ENCODE measurements at places on chromosomes 2 and 18.

DNA sequence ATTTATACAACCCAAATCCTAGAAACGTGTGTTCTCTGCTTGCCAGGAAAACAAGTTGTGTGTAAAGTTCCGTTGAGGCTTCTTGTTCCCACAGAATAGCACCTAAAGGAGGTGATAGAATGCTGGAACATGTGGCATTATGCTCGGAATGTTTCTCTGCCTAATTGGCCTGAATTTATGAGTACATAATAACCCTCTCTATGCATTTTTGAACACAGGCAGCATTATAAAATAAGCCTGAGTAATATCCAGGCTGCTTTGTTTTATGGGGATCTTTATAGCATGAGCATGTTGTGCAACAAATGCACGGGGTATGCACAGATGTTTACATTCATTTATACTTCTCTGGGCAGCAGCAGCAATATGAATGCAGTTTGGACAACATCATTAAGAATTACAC lies 385.7 kb downstream of the MBD2 start:
- DNase-seq: no peak

DNA sequence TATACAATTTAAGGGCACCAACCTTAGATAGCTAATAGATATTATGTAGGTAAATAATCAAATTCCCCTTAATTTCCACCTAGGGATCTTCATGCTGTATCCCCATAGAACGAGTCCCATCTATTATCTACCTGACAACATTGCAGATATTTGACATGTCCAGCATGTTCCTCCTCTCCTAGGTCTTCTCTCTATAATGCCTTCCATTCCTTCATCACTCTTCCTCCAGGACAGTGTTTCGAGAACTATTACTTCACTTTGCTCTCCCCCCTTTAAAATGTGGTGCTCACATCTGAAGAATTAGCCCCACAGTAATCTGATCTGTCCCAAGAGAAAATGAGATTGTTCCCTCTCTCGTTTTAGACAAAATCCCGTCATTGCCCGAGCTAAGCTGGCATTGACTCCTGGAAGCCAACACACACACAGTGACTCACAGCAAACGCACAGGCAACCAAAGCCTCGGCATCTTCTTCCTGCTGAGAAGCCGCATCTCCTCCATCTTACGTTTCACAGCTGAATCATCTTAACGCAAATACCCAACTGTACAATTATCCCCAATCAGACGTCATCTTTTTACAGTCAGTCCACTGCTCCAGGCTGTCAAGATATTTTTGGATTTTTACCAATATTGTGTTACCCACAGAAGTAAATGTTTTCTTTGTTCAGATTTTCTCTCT lies 162.9 kb upstream of the AGAP1 start:
- no peak for DNase-seq

DNA sequence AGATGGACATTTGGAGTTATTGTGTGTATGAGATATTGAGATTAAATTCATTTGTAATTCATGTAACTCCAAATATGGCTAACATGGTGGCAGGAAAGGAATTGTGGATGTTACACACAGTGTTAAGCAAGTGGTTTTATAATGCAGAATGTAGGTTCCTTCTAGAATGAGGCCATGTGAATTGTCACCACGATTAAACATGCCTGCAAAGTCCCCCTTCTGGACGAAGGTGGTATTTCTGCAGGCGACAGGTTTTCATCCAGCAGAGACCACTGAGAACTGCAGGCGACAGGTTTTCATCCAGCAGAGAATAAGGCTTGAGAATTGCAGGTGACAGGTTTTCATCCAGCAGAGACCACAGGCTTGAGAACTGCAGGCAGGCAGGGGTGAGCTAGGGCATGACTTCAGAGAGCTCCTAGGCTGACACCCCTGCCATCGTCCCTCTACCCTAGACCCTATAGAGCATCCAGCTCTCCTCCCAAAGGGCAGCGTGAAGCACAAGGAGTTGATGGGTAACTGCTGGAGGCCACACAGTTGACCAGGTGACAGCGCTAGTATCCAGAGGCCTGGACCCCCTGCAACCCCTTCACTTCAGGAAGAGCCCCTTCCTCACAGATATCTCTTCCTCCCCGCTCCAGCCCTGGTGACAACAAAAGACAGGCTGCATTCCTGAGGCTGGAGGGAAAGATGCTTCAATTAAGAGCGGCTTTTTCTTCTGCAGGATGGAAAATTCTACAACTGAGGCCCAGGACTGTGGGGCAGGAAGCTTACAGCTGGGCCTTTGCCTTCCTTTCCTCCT lies 175.8 kb downstream of the LOXHD1 start:
- peak; percentile 40 for DNase-seq

DNA sequence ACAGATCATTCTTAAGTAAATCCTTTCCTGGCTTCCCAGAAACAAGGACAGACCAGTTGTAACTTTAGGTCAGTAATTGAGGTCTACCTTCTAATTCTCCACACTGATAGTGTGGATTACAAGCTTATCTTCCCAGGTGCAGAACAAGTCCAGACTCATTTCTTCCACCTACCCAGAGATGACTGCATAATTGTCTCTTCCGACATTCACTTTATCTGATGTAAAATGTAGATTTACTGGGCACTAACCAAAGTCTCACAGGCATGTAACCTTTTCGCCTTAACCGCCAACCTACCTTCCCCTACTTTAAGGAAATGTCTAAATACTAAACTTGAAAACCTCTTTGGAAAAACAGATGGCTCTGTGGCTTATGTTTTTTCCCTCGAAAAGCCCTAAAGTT lies 96.2 kb downstream of the NCK2 start:
- no peak for DNase-seq

GRCh38 chr18:77884454-77884853 lies 634.8 kb downstream of the GALR1 start:
- DNase-seq: no peak

DNA sequence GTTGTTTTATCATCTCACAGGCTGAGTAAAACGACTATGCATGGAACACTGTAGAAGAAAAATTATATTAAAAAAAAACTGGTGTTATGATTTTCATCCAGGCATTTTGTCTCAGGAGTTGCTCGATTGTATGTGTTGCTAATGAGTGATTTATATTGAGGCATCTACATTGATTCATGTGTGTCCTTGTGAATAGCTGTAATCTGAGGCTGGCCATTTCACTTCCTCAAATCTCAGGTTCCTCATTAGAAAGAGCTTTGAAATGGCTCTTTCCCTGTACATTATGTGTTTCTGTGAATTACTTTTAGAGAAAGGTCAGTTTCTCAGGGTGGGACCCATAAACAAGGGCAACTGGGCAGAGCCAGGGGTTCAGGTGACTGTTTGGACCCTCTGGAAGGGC lies 2.3 kb downstream of the IL18R1 start:
- no peak for DNase-seq

- DNase-seq: no peak
Observed at GRCh38 chr2:240501531-240501991, 56.2 kb downstream of the ANKMY1 start.

- no peak for DNase-seq
Observed at GRCh38 chr18:73670524-73670923, 477.1 kb downstream of the FBXO15 start.

GRCh38 chr2:117917223-117917917 lies 96.5 kb downstream of the CCDC93 start:
- no peak for DNase-seq

GRCh38 chr2:44736270-44736942 lies 205.1 kb upstream of the SIX3 start:
- no peak for DNase-seq

GRCh38 chr18:44835703-44836102 lies 155.0 kb downstream of the SETBP1 start:
- no peak for DNase-seq

- no peak for DNase-seq
Observed at GRCh38 chr2:101558740-101559525, 84.0 kb upstream of the RFX8 start.

DNA sequence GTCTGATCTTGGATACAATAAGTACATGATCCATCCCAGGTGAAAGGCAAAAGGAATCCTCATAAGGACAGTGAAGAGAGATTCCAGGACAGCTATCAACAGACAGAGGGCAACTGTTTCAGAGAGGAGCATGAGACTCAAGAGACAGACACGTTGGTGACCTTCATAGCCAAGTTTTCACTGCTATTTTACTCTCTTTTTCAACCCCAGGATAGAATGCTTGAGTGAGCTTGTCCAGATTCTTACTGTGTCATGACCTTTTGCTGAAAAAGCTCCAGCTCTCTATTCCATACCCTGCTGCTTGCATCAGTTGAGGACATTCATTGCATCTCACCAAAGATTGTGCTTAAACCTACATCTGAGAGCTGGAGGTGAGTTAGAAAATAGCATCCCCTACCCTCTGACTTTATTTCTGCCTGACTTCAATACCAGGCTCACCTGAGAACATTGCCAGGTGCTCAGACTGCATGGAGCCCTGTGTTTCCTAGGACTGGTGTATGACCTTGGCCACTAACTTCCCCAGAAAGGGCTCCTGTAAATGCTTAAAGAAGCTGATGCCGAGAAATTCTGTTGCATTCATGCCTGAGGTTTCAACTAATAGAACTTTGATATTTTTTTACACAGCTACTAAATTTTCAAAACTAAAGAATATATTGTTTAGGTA lies 70.4 kb upstream of the TMEM17 start:
- DNase-seq: no peak

GRCh38 chr18:47838396-47838795 lies 92.1 kb downstream of the SMAD2 start:
- no peak for DNase-seq

- DNase-seq: no peak
Observed at GRCh38 chr2:165897726-165898125, 55.9 kb downstream of the TTC21B start.

GRCh38 chr18:76633588-76634269 lies 138.7 kb upstream of the ZNF516 start:
- DNase-seq: no peak

GRCh38 chr2:119178776-119179175 lies 20.2 kb upstream of the C1QL2 start:
- DNase-seq: no peak

- DNase-seq: no peak
Observed at GRCh38 chr2:47568164-47568850, 165.4 kb downstream of the MSH2 start.

- no peak for DNase-seq
Observed at GRCh38 chr2:52857722-52858121, 909.9 kb upstream of the CHAC2 start.

DNA sequence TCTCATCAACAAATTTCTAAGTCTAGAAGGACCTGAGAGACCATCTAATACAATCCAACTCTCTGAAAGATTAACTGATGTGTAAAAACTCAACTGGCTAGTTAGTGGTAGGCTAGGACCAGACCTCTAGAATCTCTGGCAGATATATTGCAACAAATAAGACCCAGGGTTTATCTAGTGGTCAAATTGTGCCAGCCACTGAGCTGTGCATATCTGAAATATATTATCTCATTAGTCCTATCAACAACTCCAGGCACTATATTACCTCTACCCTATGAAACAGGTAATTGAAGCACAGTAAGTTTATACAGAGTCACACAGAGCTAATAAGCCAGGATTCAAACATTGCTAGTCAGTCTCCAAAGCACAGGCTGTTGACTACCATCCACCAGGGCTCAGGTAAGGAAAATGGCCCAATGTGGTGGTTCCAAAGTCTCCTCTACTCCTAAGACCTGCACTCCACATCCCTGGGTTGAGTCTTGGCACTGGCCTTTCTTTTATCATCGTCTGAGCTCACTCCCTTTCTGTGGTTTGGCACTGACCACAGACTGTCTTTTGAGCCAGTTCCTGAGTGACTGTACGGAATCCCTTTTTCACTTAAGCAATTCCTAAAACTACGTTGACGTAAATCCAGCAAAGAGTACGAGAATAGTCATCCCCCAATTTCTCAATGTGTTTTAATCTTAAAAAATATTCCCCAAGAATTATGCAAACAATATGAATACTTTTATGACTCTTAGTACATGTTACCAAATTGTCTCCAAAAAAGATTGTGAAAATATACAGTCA lies 11.9 kb upstream of the PID1 start:
- DNase-seq: no peak

- DNase-seq: no peak
Observed at GRCh38 chr18:37328946-37329719, 236.5 kb downstream of the CELF4 start.

DNA sequence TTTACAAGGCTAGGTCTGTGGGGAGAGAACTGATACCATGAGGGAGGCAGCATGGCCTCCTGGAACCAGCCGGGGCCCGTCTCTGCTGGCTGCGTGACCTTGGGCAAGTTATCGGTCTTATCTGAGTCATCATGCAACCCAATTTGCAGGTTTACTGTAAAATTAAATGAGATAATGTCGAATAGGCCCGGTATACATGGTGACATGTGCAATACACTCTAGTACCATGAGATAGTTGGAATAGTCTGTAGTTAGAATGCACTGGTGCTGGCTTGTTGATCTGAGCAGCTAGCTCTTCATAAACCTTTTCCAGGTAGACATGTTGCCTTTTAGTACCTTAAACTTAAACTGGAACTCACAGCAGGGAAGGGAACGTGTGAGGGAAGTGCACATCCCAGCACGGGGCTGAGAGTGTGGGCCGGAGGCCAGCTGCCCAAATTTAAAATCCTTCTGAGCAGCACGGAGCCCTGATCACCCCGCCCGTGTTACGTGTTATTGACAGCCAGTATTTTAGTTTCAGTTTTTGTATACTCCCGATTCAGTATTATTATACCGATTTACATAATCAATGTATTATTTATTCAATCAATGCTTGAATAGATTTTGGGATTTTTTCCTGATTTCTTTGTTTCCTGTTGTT lies 72.4 kb upstream of the HS6ST1 start:
- no peak for DNase-seq

DNA sequence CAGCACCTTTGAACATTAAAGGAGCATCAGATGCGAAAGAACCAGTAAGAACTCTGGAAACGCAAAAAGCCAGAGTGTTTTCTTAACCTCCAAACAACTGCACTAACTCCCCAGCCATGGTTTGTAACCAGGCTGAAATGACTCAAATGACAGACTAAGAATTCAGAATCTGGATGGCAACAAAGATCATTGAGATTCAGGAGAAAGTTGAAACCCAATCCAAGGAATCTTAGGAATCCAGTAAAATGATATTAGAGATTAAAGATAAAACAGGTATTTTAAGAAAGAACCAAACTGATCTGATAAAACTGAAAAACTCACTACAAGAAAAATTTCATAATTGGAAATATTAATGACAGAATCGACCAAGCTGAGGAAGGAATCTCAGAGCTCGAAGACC lies 116.7 kb downstream of the PTRHD1 start:
- DNase-seq: no peak

Data from CD4-positive, alpha-beta T cell treated with Interleukin-6 at 100 ng/mL for 8 hours (primary cell).